ENCODE measurements at places on chromosomes 7 and 10.

- DNase-seq: no peak
Measured at GRCh38 chr10:130020651-130021382, 56.7 kb upstream of the EBF3 start.

DNA sequence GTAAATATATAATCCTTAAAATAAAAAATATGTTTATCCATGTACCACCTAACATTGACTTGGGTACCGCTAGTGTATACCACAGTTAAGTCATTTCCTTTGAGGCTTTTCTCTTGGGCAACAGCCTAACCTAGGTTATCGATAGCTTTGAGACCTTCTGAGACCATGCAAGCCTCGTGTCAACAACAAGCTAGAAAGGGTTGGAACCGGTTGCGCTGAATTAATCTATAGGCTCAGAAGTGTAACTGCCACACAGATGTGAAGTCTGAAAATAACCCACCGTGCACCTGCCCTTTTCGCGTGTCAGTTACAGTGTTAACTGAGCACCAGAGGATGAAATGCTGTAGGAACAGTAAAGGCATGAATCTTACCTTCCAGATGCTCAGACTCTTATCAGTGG lies 59.8 kb downstream of the ARID5B start:
- no peak for DNase-seq

DNA sequence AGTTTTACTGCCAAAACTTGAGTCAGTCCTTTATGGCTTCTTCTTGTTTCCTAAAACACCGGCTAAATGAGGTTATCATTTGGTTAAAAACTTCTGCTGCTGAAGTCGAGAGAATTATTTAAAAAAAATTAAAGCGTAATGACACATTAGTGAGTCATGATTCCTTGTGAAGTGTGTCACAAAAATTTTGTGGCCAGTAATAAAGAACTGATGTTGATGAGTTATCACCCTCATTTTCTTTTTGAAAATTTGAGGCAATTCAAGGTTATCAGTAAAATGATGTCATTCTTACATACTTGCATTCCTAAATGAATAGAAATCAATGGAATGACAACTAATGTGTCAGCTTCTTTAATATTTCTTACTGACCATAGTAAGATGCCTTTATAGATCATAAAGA lies 427.4 kb downstream of the SORCS3 start:
- DNase-seq: no peak

DNA sequence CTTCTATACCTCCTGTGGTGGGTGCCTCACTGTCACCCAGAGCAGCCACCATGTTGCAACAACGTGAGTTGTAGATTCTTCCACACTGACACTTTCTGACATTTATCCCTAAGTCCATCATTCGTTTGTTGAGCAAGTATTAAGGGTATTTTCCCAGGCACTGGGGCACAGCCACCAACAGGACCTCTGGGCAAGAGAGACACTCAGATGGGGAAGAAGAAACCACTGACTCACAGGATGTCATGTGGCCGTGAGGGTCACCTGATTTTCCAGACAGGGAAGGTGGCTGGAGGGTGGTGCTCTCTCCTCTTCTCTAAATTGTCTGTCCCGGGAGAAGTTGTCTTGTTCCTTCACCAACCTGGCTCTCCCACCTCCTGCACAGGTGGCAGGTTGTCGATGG lies 51.7 kb upstream of the PPIF start:
- DNase-seq: no peak

Measured in D341Med (cell line).